Nucleus accumbens (tissue), 56 donors: ENCODE measurements at places on chromosomes 7 and 10.
A peak's percentile ranks its signal among the peaks of the same experiment; 100 is the strongest.

DNA sequence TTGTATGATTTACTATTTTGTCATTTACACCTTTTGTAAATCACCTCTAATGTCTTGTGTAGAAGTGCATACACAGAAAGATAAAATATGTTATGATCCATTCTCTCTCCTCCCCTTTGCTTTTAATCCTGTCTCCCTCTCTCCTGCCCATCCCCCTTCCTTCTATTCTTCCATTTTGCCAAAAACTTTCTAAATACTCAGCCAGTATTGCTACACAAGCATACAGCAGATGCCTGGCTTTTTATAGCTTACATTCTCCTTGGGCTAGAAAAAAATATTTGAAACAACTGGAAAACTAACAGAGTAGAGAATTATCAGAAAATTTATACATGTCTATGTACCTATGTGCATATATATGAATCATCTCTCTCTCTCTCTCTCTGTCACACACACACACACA, 308.7 kb upstream of the BMPER start:
- DNase-seq = no peak

DNA sequence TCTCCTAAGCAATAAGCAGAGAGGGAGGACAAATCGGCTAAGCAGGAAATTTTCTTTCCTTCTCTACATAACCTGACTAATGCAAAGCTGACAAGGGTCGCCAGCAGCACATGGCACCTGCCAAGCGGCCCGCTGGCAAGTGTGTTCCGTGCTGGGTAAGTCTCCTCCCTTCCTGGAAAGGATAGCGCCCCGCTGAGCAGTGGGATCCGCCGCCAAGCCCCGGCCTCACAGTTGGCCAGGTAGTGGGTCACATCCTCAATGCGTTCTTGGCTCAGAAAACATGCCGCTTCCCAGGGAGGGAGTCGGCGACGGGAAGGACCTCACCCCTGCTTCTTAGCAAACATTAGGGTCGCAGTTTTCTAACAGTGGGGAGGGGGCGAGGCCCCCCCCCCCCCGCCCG, 488.9 kb upstream of the NUPR2 start:
- DNase-seq = no peak

DNA sequence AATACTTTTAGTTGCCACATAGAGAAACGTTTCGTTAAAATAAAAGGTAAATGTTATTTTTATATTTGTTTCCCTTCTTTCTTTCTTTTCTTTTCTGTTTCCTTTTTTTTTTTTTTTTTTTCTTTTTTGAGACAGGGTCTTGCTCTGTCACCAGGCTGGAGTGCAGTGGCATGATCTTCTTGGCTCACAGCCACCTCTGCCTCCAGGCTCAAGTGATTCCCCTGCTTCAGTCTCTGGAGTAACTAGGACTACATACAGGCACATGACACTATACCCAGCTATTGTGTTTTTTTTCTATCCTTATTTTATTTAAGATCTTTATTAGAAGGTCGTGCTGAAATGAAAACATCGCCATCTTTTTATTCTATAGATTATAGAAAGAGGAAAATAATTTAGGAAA, 661.8 kb upstream of the MBL2 start:
- no peak for DNase-seq

- DNase-seq = no peak
These were observed 5.8 kb downstream of the COMTD1 start for GRCh38 chr10:75229971-75230370.

DNA sequence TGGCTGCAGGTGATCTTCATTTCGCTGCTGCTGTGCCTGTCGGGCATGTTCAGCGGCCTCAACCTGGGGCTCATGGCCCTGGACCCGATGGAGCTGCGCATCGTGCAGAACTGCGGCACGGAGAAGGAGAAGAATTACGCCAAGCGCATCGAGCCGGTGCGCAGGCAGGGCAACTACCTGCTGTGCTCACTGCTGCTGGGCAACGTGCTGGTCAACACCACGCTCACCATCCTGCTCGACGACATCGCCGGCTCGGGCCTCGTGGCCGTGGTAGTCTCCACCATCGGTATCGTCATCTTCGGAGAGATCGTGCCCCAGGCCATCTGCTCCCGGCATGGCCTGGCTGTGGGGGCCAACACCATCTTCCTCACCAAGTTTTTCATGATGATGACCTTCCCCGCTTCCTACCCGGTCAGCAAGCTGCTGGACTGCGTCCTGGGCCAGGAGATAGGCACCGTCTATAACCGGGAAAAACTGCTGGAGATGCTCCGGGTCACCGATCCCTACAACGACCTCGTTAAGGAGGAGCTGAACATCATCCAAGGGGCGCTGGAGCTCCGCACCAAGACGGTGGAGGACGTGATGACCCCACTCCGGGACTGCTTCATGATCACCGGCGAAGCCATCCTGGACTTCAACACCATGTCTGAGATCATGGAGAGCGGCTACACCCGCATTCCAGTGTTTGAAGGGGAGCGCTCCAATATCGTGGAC, 1.3 kb downstream of the CNNM2 start:
- DNase-seq = no peak

GRCh38 chr10:11057018-11057417, 39.3 kb downstream of the CELF2 start:
- no peak for DNase-seq

DNA sequence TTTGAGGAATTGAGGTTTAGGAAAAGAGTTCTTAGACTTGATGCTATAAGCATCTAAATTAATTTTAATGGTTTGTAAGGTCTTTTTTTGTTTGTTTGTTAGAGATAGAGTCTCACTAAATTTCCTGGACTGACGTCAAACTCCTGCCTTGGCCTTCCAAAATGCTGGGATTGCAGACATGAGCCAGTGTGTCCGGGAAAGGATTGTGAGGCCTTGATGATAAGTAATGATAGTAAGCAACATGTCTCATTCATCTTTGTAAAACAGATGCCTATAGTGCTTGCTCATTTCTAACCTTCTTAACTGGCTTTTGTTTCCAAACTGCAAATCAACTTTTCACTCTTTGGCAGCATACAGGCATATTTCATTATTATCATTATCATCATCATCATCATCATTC, 176.0 kb upstream of the KCND2 start:
- DNase-seq = no peak

DNA sequence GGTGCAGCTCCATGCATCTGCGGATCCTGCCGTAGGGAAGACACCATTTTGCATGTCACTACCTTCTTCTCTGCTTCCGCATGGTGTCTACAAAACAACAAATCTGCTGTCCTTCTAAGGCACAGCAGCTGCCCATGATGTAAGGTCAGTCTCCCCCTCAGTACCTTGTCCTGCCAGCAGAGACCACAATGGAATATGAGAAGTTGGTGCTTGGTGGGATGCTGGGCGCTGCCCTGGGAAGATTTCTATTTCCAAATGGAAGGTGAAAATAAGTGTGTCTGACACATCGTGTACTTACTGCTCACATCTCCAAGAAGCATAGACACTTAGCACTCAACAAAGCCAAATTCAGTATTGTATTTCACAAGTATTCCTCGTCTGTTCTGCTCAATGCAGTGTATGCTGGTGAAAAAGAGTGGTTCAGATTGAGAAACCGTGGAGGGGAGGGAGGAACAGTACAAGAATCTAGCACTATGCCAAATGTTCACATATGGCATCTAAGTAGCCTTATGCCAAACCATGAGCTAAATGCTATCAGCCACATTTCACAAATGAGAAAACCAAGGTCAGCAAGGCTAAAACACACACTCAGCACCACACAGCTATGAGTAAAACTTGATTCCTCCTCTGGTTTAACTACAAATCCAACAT, 95.0 kb downstream of the GRB10 start:
- DNase-seq = no peak

DNA sequence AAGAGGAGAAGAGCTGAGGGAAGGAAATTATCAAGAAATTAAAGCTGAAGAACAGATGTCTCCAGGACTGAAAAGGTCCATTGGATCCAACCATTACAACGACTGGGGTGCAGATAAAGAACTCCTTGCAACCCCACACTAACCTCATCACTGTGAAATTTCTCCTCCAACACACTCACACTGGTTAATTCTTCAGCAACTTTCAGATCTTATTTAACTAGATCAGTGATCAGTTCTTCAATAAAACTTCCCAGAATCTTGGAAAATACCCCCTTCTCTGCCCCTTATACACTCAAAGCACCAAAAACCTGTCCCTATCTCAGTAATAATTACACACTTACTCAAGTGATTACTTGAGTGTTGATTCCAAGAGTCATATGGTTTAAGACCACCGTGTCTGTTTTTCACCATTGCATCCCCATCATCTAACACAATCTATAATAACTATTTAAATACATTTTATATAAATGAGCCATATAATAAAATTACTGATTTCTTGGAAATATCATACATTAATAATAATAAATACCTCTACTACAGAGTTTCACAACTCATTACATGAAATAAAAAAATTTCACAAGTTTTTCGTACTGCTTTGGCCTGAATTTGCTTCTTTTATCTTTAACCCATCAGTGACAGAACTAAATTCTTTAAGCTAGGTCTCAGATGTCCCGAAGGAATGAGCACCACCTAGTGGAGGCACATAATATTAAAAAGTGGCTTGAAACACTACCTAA, 123.7 kb downstream of the MPP7 start:
- no peak for DNase-seq

DNA sequence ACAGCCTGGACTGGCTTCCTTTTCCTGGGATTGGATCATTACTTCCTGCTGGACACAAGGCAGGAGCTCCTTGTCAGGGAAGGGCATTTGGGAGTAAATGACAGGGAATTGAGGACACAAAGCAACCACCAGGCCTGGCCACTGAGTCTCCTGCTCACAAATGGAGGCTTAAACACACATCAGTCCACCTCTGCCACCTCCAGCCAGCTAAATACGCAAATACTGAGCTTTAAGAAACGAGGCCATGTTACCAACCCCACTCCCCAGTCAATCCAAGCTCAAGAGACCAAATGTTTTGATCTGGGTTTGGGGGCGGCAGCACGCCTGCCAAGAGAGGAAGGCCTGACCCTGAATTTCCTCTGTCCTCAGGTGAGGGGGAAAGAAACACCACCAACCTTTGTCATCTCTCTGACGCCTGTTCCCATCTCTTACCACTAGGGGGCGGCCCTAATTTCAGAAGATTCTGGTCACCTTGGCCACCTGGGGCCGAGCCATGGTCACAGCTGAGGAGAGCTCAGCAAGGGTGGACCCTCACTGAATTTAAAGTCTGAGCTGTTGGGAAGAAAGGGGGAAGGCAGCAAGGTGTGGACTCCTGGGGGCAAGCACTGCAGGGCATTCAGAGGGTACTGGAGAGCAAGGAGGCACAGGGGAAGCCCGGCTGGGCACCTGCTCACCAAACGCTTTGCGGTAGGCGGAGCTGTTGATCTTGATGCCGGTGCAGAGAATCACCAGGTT, 16.5 kb downstream of the AIFM2 start:
- peak; percentile 25 for DNase-seq

DNA sequence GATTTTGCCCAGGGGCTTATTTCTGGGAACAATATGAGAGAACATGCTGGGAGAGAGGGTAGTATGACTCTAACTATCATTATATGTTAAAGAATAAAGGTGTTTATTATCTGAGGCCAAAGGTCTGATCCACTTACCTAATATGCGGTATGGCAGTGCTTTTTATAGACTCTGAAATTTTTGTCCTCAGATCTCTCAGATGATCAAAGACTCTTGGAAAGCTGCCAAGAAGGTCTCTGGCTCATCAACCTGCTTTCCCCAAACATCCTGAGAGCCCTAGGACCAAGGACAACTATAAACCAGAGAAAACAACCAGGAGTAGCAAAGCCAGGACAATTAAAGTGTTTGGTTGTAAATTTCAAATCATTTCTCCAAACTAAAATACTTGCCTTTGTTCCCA, 255.7 kb upstream of the LRRN3 start:
- no peak for DNase-seq

DNA sequence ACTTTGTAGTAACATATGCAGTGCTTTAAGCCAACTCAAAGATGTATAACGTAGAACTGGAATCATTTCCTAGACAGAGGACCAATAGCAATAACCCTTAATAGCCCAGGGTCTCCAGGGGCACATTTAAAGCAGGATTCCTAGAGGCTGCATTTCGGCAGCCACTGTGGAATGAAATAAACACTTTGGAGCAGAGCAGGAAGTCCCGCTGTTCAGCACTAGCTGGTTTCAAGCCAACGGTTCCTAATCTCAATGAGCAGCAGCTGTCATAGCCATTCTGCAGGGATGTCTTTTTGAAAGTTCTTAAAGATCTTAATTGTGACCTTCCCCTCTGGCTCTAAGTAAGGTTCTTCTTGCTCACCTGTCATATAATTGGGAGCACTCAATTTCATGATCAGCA, 18.4 kb upstream of the MACROH2A2 start:
- no peak for DNase-seq

GRCh38 chr10:338171-339037, 203.1 kb downstream of the ZMYND11 start:
- DNase-seq = no peak

GRCh38 chr10:82968533-82968932, 1093.5 kb downstream of the NRG3 start:
- DNase-seq = no peak

DNA sequence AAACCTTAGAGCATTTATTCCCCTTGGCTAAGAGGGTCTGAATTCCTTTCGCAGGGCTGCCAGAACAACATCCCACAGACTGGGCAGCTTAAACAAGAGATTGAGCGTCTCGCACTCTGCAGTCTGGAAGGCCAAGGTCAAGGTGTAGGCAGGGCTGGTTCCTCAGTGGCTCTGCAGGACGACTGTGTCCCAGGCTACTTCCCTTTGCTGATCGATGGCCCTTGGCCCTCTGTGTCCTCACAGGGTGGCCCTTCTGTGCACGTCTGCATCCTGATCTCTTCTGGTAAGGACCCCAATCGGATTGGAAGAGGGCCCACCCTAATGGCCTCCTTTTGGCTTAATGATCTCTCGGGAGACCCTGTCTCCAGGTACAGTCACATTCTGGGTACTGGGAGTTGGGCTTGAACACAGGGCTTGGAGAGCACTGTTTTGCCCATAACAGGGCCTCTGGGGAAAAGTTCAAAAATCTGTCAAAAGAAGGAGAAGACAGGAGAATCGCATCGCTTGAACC, 35.1 kb upstream of the DNAJB6 start:
- no peak for DNase-seq

GRCh38 chr10:75187961-75188426, 22.6 kb upstream of the VDAC2 start:
- DNase-seq = no peak

DNA sequence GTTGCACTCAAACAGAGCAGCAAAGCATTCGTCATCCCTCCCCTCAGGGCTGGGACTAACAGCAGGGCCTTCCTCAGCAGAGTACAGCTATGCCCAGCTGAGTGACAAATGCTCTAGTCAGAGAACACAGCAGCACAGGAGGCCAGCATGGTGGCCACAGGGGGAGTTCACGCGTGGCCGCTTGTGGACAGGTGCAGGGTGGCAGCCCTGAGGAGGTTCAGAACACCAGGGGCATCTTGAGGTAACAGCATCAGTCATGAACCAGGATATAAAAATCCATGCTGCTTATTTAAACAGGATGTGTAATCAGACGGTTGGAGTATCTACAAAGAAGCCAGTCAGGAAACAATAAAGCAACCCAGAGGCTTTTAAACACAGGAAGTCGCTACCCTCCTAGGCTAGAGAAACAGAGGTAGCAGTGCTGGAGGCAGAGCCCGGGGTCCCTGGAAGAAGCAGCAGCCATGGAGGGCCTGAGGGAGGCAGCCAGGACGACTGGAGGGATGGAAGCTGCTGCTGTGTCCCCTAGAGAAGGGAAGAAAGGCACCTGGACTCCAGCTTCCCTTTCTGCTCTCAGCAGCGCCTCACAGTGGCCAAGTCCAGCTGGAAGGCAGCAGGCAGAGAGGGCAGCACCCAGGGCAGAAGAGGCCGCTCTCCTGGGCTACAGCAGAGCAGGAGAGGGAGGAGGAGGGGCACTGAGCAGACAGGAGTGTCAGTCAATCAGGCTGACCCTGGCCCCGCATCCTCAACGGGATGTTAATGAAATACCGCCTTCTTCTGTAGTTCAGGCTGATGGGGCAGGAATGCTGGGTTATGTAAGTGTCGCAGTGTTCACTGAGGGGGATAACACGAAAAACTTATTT, 70.8 kb upstream of the UCN3 start:
- DNase-seq = no peak
